Transverse colon (tissue), 4 donors: ENCODE measurements at places on chromosomes 12 and 14. TPM values are rescaled to one million over a fixed set of nuclear protein-coding genes. Genes with fewer than 3 reads are reported as not detected.

The KRT85 gene
- total RNA-seq: not detected

The GALNT4 gene
- total RNA-seq: 36.0 TPM

The FOXA1 gene
- 67.6 TPM for total RNA-seq

The MYH7 gene
- total RNA-seq: 0.64 TPM

The SLC48A1 gene
- total RNA-seq: 25.4 TPM

The OASL gene
- total RNA-seq: 9.0 TPM

- no peaks in the 10 kb centered on the region for H3K27me3 ChIP-seq
- no peak for DNase-seq
- peaks cover 1% of the 10 kb centered on the region for H3K4me1 ChIP-seq
Measured at GRCh38 chr14:99440278-99440677, 40.4 kb downstream of the SETD3 start.

DNA sequence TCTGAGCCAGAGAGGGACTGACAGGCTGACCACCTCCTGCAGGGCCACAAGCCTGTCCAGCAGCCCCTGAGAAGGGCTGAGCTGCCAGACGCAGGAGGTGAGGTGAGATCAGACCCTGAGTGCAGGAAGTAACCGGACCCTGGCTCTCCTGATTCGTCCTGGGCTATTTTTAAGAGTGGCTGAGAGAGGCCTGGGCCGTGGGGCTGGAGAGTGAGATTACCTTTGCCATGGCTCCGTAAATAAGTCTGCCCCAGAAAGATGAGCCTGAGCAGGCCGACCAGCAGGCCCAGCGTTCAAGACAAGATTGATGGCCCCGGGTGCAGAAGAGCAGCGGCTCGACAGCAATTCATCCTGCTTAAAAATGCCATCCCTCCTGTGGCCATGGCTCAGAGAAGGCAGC lies 54.2 kb downstream of the SPTB start:
- no peak overlapping the region for H3K27ac ChIP-seq
- no peak for DNase-seq
- H3K4me1 ChIP-seq: peaks cover 4% of the 10 kb centered on the region
- H3K4me3 ChIP-seq: no peak overlapping the region
- no peaks in the 10 kb centered on the region for H3K27me3 ChIP-seq

- H3K4me1 ChIP-seq: peaks cover 14% of the 10 kb centered on the region
- no peak overlapping the region for H3K4me3 ChIP-seq
- no peaks in the 10 kb centered on the region for H3K36me3 ChIP-seq
- no peak for DNase-seq
- H3K27me3 ChIP-seq: no peaks in the 10 kb centered on the region
Measured at GRCh38 chr14:89621009-89621421, 204.0 kb upstream of the FOXN3 start.

DNA sequence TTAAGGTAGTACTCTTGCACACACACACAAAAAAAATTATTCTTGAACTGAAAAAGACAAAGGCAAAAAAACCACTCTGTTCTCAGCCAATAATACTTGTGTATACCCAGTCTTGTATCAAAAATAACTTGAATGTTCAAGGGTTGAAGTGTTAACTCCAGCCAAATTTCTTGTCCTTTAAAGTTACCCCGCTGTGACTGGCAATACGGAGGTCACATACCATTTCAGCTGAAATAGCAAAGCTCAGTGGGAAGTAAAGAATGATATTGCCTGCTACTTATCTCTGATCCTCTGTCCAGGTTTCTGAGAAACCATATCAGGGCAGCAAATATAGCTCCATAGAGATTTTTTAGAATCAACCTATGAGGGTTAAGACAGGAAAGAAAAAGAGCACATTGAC lies 167.4 kb downstream of the C12orf50 start:
- DNase-seq: no peak
- H3K4me1 ChIP-seq: no peaks in the 10 kb centered on the region
- H3K27me3 ChIP-seq: no peaks in the 10 kb centered on the region
- no peak overlapping the region for H3K4me3 ChIP-seq
- H3K27ac ChIP-seq: no peak overlapping the region
- no peaks in the 10 kb centered on the region for H3K36me3 ChIP-seq

DNA sequence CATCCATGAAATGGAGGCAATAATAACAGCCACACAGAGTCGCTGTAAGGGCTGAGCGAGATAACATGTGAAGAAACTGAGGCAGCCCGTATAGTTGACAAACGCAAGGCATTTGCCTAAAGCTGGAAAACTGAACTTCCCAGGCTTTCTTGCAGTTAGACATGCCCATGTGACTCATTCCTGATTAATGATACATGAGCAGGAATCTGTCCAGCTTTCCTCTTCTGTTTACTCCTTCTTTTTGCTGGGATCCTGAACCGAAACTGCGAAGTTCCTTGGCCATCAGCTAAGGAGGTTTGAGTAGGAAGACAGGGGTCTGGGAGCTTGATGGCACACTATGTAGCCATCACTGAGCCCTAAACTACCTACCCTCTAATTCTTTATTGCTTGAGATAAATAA lies 52.2 kb downstream of the ST8SIA1 start:
- H3K4me3 ChIP-seq: no peak overlapping the region
- no peaks in the 10 kb centered on the region for H3K27me3 ChIP-seq
- peaks cover 5% of the 10 kb centered on the region for H3K4me1 ChIP-seq
- DNase-seq: no peak
- peak overlapping the region; percentile 40 for H3K27ac ChIP-seq

GRCh38 chr14:104888489-104889374 lies 23.7 kb downstream of the CEP170B start:
- H3K4me1 ChIP-seq: no peaks in the 10 kb centered on the region
- no peak for DNase-seq
- H3K27ac ChIP-seq: no peak overlapping the region
- H3K4me3 ChIP-seq: no peak overlapping the region
- no peaks in the 10 kb centered on the region for H3K36me3 ChIP-seq

DNA sequence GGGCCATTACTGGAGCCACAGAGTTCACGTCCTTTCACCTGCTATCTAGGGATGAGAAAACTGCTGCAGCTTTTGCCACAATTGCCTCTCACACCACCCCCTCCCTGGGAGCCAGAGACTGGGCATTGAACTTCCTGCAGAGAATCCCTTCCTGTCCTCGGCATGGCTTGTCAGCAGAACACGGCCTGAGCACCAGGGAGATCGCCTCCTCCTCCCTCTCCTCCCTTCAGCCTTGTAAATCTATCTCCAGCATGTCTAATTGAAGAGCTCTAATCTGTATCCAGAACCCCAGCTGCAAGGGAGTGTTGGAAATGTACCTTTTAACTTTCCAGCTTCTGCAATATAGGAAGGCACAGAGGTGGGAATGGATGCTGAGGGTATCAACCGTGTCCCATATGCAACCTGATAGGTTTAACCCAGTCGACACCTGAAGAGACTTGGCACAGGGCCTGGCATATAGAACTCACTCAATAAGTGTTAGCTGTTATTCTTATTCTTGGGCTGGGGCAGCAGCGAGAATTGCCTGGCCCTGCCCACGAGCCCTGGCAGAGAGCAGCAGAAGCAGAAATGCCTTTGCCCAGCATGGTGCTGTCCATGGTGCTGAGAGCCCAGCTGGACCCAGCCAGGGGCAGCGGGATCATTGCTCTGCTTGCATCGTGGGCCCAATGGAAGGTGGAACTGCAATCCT lies 26.8 kb downstream of the TMEM63C start:
- no peaks in the 10 kb centered on the region for H3K4me1 ChIP-seq
- H3K4me3 ChIP-seq: no peak overlapping the region
- no peak overlapping the region for H3K27ac ChIP-seq
- peak; percentile 64 for DNase-seq
- no peaks in the 10 kb centered on the region for H3K27me3 ChIP-seq
- H3K36me3 ChIP-seq: no peaks in the 10 kb centered on the region

DNA sequence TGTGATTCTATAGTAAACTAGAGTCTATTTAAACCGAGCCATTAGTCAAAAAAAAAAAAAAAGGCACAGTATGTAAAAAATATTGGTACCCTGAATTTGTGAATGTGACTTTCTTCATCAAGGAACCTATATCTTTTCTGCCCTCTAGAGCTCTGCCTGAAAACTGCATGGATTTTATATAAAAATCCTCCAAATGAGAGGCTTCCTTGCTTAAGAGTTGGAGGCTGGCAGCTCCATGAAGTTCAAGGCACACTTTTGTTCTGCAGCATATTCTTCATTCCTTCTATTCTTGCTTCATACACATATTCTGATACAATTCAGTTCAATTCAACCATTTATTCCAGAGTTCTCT lies 23.1 kb upstream of the NKX2-8 start:
- no peak overlapping the region for H3K27ac ChIP-seq
- H3K36me3 ChIP-seq: no peaks in the 10 kb centered on the region
- no peaks in the 10 kb centered on the region for H3K4me1 ChIP-seq
- H3K27me3 ChIP-seq: peaks cover 15% of the 10 kb centered on the region

- H3K36me3 ChIP-seq: no peaks in the 10 kb centered on the region
- no peak overlapping the region for H3K27ac ChIP-seq
- DNase-seq: no peak
Measured at GRCh38 chr12:103422746-103423515, 72.8 kb downstream of the C12orf42 start.

- DNase-seq: no peak
- H3K4me3 ChIP-seq: no peak overlapping the region
- H3K4me1 ChIP-seq: no peaks in the 10 kb centered on the region
- no peaks in the 10 kb centered on the region for H3K27me3 ChIP-seq
- no peaks in the 10 kb centered on the region for H3K36me3 ChIP-seq
Measured at GRCh38 chr14:41799817-41800216, 193.1 kb downstream of the LRFN5 start.

DNA sequence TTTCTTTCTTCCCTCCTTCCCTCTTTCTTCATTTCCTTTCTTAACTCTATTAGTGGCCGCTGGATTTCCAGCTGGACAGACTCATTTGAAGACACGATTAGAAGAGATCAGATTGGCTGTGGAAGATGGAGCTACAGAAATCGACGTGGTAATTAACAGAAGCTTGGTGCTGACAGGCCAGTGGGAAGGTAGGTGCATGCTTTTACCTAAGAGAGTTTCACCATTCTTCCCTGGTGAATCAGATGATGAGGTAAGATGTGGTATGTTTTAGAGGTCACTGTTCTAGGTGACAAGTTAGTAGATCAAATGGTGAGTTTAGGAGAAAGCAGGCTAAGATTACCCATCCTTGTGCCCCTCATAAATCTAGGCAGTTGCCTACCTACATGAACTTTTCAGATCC lies 51.6 kb downstream of the DERA start:
- no peak for DNase-seq
- no peaks in the 10 kb centered on the region for H3K27me3 ChIP-seq
- no peak overlapping the region for H3K27ac ChIP-seq
- H3K36me3 ChIP-seq: no peaks in the 10 kb centered on the region
- H3K4me3 ChIP-seq: no peak overlapping the region

DNA sequence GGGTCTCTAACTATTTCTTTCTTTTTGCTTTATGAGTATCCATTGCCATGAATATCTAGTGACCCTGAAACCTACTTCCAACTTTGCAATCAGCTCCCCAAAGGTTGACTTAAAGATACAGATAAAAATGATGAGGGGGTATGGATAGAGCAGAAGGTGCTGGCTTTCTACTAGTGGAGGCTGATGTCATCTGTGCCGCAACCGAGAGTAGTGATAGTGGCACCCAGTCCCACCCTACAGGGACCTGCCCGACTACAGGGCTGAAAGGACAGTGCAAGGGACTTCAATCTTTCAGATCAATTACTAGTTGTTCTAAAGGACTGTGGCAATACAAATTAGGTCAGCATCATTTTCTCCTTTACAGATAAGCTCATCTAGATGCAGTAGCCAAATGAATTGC lies 806.0 kb downstream of the VRK1 start:
- no peaks in the 10 kb centered on the region for H3K4me1 ChIP-seq
- DNase-seq: no peak
- H3K36me3 ChIP-seq: no peaks in the 10 kb centered on the region
